ENCODE measurements at places on chromosomes 5 and 9.
A peak's percentile ranks its signal among the peaks of the same experiment; 100 is the strongest.

DNA sequence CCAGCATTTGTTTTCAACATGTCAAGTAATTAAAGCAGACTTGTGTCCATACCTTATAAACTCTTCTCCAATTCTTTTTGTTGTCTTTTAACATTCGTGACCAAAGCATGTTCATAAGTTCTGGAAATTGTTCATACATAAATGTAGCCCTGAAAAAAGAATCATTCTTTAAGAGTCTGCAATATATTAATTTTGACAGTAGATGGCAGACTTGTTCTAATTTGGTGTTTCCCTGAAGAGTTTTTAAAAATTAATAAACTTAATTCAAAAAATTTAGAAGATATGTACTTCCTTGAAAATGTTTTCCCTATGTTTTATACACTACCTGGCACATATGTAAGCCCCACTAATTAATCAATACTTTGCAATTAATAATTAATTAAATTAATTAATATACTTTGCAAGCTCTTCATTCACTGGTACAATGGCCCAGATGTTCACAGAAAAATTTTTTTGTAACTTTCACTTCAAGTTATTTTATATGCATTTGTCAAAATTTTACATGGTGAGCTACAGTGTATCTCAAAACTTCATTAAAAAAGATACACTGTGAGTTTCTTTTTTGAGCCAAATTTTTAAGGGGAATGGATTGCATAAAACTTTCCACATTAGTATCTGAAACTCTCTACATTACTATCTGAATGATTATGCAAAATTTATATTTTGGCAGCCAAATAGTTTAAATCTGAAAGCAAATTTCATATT is 42.1 kb downstream of the CLINT1 start:
- H3K36me3 ChIP-seq = peaks cover 24% of the 10 kb centered on the region
- no peak overlapping the region for H3K4me3 ChIP-seq
- H3K27me3 ChIP-seq = no peaks in the 10 kb centered on the region
- peaks cover 7% of the 10 kb centered on the region for H3K4me1 ChIP-seq
- DNase-seq = no peak

- H3K36me3 ChIP-seq = no peaks in the 10 kb centered on the region
- H3K27me3 ChIP-seq = no peaks in the 10 kb centered on the region
- no peaks in the 10 kb centered on the region for H3K4me1 ChIP-seq
- no peak overlapping the region for H3K4me3 ChIP-seq
- DNase-seq = no peak
- H3K27ac ChIP-seq = no peak overlapping the region
These were observed 31.1 kb upstream of the FRMD3 start for GRCh38 chr9:83569326-83569725.

GRCh38 chr5:107275333-107275732 is 395.4 kb downstream of the EFNA5 start:
- no peak for DNase-seq
- H3K4me1 ChIP-seq = no peaks in the 10 kb centered on the region
- H3K27ac ChIP-seq = no peak overlapping the region
- no peak overlapping the region for H3K4me3 ChIP-seq

- peak overlapping the region; percentile 92 for H3K27ac ChIP-seq
- H3K27me3 ChIP-seq = no peaks in the 10 kb centered on the region
- no peak for DNase-seq
- H3K36me3 ChIP-seq = no peaks in the 10 kb centered on the region
These were observed 6.6 kb upstream of the NFIB start for GRCh38 chr9:14320271-14321181.

DNA sequence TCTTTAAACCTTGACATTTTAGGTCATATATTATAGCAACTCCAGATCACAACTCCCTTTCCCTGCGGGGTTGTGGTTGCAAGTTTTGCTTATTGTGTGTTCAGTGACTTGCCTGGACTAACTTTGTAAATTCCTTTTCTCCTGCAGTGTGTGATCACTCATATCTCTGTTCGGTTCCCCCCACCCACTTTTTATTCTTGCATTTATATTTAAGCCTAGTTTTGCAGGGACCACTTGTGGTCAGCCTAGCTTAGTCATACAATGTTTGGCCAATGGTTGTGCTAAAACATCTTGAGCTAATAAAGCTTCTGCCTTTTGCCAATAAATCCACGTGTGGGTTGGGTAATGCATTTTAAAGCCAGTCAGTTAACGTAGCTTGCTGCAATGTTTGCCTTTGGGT is 146.5 kb upstream of the IRX4 start:
- H3K4me3 ChIP-seq = no peak overlapping the region
- no peaks in the 10 kb centered on the region for H3K27me3 ChIP-seq
- no peaks in the 10 kb centered on the region for H3K36me3 ChIP-seq
- no peaks in the 10 kb centered on the region for H3K4me1 ChIP-seq
- H3K27ac ChIP-seq = no peak overlapping the region
- no peak for DNase-seq

DNA sequence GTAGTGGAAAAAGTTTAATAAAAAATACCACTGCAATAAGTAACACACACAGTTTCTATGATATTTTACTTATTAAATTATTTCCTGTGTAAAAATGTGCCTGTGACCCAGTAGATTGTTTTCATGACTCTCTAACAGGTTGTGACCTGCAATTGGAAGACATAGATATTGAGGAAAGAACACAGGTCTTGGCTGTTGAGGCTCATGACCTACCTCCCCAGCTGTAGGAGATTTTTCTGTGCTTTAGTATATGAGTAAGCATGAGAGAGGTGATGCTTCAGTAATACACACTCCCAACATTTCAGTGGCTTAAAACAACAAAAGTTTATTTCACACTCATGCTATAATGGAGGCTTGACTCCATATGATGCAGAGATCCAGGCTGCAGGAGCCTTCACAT is 47.3 kb upstream of the TNC start:
- H3K27me3 ChIP-seq = no peaks in the 10 kb centered on the region
- no peak overlapping the region for H3K27ac ChIP-seq
- no peak for DNase-seq
- no peaks in the 10 kb centered on the region for H3K36me3 ChIP-seq

- H3K4me1 ChIP-seq = no peaks in the 10 kb centered on the region
- H3K36me3 ChIP-seq = no peaks in the 10 kb centered on the region
- H3K27ac ChIP-seq = no peak overlapping the region
- H3K4me3 ChIP-seq = no peak overlapping the region
- DNase-seq = no peak
These were observed 22.3 kb downstream of the NTNG2 start for GRCh38 chr9:132184124-132184523.

DNA sequence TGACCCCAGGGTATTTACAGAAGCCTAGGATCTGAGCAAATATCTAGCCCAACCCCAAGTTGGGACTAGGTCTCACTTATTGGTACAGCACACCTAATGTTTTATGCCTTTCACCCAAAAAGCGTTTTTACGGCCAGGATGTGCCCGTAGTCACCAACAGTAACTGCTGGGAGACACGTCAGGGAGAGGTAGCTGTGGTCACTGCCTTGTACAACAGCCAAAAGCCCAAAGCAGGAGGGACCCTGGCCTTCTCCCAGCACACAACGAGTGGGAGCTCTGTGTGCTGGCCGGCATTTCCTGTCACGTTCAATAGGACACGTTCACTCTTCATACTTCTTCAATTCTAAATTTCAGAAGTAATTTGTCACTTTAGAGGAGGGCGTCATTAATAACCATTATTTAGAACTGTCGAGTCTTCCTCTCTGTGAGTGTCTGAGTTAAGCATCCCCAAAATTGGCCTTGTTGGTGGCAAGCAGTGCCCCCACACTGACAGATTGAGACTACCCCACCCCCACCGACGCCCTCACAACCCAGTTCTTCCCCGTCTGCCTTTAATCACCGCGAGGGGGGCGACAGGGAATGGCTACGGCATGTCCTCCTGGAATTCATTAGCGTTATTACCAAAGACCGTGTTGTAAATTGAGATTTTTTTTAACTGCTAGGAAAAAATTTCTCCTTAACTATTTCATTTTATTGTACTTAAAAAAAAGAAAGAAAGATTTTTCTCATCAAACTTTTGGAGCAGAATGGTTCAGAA is 80.7 kb downstream of the MVB12B start:
- peaks cover 8% of the 10 kb centered on the region for H3K36me3 ChIP-seq
- no peak overlapping the region for H3K4me3 ChIP-seq
- no peak overlapping the region for H3K27ac ChIP-seq
- H3K27me3 ChIP-seq = no peaks in the 10 kb centered on the region
- no peak for DNase-seq

DNA sequence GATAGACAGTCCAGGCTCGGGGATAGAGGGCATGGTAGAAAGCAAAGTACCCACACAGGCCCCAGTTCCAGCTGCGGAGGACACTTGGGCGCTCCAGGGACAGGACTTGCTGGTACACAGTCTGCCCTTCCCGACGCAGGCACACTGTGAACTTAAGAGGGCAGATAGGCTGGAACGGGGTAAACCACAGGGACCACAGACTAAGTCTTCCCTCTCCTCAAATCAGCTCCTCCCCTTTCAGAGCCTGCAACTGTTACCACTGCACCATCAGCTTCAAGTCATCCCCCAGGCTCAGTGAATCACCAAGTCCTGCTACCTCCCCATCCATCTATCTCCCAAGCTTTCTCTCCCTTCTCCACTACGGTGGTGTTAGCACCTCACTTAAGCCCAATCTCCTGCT is 7.3 kb downstream of the GBA2 start:
- peaks cover 76% of the 10 kb centered on the region for H3K36me3 ChIP-seq
- H3K27ac ChIP-seq = no peak overlapping the region
- peaks cover 32% of the 10 kb centered on the region for H3K4me1 ChIP-seq
- H3K27me3 ChIP-seq = no peaks in the 10 kb centered on the region
- no peak for DNase-seq

- no peaks in the 10 kb centered on the region for H3K36me3 ChIP-seq
- peaks cover 2% of the 10 kb centered on the region for H3K4me1 ChIP-seq
- no peak for DNase-seq
These were observed 131.1 kb upstream of the CNTLN start for GRCh38 chr9:17003576-17004240.

DNA sequence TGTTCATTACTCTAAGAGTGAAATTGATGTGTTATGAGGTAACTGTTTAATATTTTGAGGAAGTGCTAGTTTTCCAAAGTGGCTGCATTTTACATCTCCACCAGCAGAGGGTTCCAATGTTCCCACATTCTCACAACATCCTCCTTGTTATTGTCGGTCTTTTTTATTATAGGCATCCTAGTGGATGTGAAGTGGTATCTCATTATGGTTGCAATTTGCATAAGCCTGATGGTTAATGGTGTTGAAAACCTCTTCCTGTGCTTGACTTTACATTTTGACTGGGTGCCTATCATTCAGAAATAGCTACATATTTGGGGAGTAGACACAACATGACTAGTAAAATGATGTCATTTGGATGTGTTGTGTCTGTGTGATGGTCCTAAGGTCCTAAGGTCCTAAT is 143.6 kb downstream of the MRPS30 start:
- H3K4me3 ChIP-seq = no peak overlapping the region
- H3K4me1 ChIP-seq = no peaks in the 10 kb centered on the region
- no peaks in the 10 kb centered on the region for H3K36me3 ChIP-seq
- H3K27ac ChIP-seq = no peak overlapping the region
- DNase-seq = no peak

DNA sequence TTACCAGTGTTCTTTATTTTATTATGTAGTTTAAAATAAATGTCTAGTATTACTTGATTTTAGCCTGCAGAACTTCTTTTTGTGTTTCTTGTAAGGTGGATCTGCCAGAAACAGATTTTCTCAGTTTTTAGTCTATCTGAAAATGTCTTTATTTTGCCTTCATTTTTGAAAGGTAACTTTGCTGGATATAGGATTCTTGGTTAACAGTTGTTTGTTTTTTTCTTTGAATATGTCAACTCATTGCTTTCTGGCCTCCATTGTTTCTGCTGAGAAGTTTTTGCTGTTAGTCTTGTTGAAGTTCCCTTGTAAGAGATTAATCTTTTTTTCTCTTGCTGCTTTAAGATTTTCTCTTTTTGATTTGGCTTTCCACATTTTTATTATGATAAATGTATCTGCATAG is 75.5 kb downstream of the MTREX start:
- H3K4me1 ChIP-seq = no peaks in the 10 kb centered on the region
- no peaks in the 10 kb centered on the region for H3K27me3 ChIP-seq
- H3K27ac ChIP-seq = no peak overlapping the region

DNA sequence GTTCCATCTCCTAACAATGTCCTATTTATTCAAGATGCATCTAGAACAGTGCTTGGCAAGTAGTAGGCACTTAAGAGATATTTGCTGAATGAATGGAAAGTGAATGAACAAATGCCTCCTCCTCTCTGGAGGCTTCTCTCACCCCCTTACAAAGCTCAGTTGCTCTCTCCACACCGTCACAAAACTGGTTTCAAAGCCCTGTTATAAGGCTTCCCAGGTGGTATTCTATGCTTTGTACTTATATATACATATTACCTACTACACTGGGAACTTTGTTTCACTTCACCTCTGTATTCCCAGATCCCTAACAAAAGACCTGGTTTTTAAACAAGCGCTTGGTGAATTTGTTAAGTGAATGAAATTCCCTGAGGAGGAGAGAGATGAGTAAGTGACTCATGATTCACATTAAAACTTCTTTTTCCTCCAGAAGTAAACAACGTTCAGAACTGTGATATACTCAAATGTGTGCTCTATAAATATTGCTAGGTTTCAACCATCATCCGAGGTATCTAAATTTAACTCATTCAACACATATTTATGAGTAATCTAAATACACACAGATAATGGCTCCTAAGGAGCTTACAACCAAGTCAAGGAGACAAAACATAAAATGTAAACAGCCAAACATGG is 36.0 kb downstream of the DENND1A start:
- H3K4me1 ChIP-seq = no peaks in the 10 kb centered on the region
- H3K36me3 ChIP-seq = no peaks in the 10 kb centered on the region

- no peak overlapping the region for H3K27ac ChIP-seq
- H3K4me1 ChIP-seq = no peaks in the 10 kb centered on the region
- no peak overlapping the region for H3K4me3 ChIP-seq
- no peak for DNase-seq
- H3K27me3 ChIP-seq = no peaks in the 10 kb centered on the region
These were observed 22.0 kb downstream of the DDX31 start for GRCh38 chr9:132647806-132648205.

GRCh38 chr5:95392593-95393182 is 1.5 kb downstream of the FAM81B start:
- no peak for DNase-seq
- H3K4me1 ChIP-seq = no peaks in the 10 kb centered on the region
- H3K27ac ChIP-seq = no peak overlapping the region
- H3K36me3 ChIP-seq = no peaks in the 10 kb centered on the region
- H3K4me3 ChIP-seq = no peak overlapping the region
- H3K27me3 ChIP-seq = no peaks in the 10 kb centered on the region

- peaks cover 7% of the 10 kb centered on the region for H3K4me1 ChIP-seq
- no peaks in the 10 kb centered on the region for H3K36me3 ChIP-seq
- H3K4me3 ChIP-seq = no peak overlapping the region
- H3K27ac ChIP-seq = no peak overlapping the region
These were observed 56.4 kb downstream of the SH3TC2 start for GRCh38 chr5:149006426-149006825.

GRCh38 chr5:68378204-68378820 is 162.8 kb downstream of the PIK3R1 start:
- H3K4me3 ChIP-seq = no peak overlapping the region
- H3K27me3 ChIP-seq = no peaks in the 10 kb centered on the region

- H3K27me3 ChIP-seq = no peaks in the 10 kb centered on the region
- no peak overlapping the region for H3K27ac ChIP-seq
- H3K36me3 ChIP-seq = no peaks in the 10 kb centered on the region
These were observed 92.6 kb downstream of the STK32A start for GRCh38 chr5:147327421-147327820.

Measured in upper lobe of left lung (tissue), 6 donors.